Activated naive CD4-positive, alpha-beta T cell treated with anti-CD3 and anti-CD28 coated beads, Interleukin-2, amount 50 U/mL, for 16 hours (primary cell): ENCODE measurements at places on chromosomes 2 and 18.

DNA sequence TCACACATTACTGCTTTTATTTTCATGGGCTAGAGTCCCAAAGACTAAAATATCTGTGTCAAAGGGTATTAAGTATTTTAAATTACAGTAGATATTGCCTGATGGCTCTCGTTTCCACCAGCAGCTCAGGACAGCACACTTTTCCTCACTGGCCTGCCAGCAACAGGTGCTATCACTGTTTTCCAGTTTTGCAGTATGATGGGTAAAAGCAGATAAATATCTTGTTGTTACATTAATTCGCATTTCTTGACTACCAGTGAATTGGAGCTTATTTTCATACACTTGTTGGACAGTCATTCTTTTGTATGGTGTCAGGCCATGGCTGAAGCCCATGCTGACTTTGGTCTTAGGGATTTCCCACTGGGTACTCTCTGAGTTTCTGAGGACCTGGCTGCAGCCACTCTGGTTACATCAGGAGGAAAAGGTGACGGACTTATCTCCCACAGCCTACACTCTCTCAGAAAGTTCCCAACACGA, 4.8 kb downstream of the APOB start:
- no peak for DNase-seq

- peak; percentile 39 for DNase-seq
These were observed 114.4 kb downstream of the NCK2 start for GRCh38 chr2:105858868-105859693.

- DNase-seq: no peak
These were observed 24.4 kb downstream of the LBH start for GRCh38 chr2:30255466-30256408.

GRCh38 chr2:44615950-44616518, 254.3 kb downstream of the CAMKMT start:
- no peak for DNase-seq

GRCh38 chr2:95525294-95526035, 40.9 kb upstream of the TRIM43B start:
- DNase-seq: no peak

- DNase-seq: peak; percentile 41
These were observed 112.1 kb downstream of the NFATC1 start for GRCh38 chr18:79507546-79508480.

DNA sequence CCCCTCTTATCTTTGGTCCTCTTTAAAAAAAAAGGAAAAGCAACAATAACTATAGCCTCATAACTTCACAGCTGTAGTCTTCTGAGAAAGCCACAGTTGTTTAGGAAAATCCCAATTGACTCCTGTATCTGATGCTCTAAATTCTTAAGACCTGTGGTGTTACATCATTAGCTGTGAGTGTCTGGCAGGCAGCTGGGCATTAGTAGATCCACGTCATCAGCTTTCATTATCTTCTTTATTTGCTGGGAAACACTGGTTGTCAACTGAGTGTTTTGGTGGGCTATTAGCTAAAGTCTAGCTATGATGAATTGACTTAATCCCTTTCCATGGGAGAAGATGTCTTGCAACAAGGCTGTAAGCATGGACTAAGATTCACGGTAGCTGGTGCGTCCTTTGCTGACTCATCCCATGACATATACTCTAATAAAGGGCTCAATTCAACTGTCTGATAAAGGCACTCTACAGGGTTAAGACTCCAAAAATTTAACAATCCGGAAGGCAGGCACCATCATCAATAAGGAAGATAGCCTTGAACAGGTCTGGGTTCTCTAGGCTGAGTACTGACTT, 517.2 kb downstream of the PLCL1 start:
- no peak for DNase-seq
